ENCODE measurements at places on chromosomes 6 and 20. TPM values are rescaled to one million over a fixed set of nuclear protein-coding genes. Genes with fewer than 3 reads are reported as not detected.

DNA sequence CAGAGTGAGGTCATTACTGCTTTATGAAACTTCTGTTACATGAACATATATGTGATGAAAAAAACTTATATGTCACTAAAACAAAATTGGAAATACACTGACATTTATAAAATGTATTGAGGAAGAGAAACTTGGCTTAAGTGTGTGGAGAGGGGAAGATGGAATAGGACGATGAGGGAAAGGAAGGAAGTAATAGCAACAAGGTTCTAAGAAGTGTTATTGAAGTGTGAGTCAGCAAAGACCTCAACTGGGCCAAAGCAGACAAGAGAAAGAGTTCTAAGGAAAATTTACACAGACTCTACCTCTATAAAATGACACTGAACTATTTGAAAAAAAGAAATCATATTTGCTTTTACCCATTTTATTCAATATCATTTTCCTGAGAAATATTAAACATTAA, 38.3 kb downstream of the SNX3 start:
- DNase-seq = no peak

Gene CALHM4
- not detected for total RNA-seq

GRCh38 chr20:44960103-44960852, at the start of gene TOMM34:
TOMM34 (minus strand) TSS chr20:44960397; CDS start chr20:44960333, 64 bp downstream.
- DNase-seq = peak; percentile 89

DNA sequence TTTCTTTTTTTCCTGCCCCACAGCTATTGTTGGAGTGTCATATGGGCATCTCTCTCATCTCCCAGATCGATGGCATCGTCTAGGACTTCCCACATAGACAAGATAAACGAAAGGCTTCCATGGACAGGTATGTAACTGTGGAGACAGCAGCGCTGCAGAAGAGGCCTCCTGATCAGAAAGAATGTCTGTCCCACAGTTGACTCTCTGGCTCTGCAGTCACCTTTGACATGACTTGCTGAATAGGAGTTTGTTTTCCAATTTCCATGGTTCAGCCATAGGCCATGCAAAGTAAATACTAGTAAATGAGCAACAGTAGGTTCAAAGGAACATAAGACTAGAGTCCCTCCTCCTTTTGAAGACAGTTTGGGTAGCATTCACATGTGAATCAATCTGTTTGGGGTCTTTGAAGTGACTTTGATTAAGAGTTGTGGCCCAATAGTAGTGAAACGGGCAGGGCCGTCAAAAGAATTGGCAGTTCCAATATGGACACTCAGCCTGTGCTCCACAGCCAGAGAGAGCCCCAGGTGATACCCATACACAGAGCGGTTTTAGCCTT, 134.7 kb upstream of the IFNGR1 start:
- no peak for DNase-seq

Gene HCRTR2
- total RNA-seq = not detected

Gene HLA-DRA
- total RNA-seq = 25.1 TPM

DNA sequence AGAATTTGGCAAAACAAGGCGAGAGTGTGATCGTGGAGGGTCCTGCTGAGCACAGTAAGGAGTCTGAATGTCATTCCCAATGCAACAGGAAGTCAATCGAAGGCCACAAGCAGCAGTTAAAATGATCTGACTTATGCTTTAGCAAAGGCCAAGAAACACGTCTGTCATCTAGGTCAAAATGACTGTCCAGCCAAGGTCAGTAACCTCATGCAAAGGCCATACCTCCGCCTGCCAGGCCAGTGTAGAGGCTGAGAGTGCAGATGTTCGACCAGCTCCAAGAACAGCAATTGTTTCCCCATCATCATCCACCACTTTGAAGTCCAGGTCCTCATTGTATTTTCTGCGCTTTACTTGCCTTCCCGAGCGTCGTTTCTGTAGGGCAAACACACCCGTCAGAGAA, 105.6 kb downstream of the CHD6 start:
- no peak for DNase-seq

Gene FHL5
- not detected for total RNA-seq

Gene CTAGE9
- not detected for total RNA-seq

DNA sequence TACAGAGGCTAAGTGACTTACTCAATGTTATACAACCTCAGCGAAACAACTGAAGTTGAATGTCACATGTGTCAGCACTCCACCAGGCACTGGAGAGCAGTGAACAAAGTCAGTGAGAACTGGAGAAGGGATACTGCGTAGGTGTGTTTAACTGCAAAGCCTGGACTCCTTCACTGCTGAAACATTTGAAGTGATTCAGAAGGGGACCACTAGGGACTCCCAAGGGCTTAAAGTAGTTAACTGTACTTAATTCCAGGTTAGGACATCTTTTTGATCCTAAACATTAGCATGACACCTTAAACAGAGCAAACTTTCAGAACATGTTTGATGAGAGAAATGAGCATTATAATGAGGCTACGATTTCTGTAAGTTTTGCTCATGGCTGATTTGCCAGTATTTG, 45.0 kb upstream of the ZBTB24 start:
- no peak for DNase-seq

Data from CD4-positive, alpha-beta memory T cell (primary cell).